Stimulated activated CD8-positive, alpha-beta memory T cell treated with anti-CD3 and anti-CD28 coated beads, Interleukin-15, amount 100 ng/mL, for 4 hours (primary cell): ENCODE measurements at places on chromosomes 4 and X.

DNA sequence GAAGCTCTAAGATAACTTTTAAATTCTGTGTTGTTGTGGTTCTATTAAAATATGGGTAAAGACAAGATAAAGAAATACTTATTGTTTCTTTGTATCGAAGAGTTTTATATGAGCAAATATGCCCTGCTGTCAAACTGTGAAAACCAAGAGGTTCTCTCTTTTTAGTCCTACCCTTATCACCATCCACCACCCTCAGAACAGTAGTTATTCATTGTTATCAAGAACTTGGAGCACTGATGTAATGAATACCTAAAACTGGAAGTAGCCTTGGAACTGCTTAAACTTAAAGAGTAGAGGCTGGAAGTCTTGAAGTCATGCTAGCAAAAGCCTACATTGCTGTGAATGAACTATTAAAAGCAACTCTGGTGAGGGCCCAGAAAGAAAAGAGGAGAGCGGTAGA lies 9.2 kb downstream of the PIR start:
- no peak for DNase-seq

- no peak for DNase-seq
These were observed 35.9 kb downstream of the SYTL4 start for GRCh38 chrX:100695991-100696390.

GRCh38 chr4:1072830-1073446 lies 40.4 kb downstream of the RNF212 start:
- DNase-seq = no peak

DNA sequence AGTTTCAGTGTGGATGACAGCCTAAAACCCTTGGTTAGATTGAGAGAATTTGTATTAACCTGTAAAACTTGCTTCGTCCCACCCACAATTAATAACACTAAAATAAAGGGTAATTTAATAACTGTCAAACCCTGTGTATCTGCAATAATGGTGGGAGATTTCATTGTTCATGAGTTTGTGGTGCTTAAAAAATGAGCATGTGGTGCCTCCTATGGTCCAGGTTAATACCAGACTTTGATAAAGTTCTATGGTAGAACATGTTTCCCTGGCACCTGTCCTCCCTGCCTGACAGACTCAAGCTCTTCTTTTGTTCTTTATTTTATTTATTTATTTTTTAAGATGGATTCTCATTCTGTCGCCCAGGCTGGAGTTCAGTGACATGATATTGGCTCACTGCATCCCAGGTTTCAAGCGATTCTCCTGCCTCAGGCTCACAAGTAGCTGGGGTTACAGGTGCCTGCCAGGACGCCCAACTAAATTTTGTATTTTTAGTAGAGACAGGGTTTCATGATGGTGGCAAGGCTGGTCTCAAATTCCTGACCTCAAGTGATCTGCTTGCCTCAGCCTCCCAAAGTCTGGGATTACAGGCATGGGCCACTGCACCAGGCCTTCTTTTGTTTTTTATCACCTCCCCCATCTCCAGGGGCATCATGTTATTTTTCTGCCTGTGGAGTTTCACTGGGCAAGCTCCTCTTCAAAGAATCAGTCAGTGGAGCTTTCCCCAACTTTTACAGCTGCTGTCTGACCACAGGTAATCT lies 289.2 kb downstream of the NR3C2 start:
- no peak for DNase-seq

DNA sequence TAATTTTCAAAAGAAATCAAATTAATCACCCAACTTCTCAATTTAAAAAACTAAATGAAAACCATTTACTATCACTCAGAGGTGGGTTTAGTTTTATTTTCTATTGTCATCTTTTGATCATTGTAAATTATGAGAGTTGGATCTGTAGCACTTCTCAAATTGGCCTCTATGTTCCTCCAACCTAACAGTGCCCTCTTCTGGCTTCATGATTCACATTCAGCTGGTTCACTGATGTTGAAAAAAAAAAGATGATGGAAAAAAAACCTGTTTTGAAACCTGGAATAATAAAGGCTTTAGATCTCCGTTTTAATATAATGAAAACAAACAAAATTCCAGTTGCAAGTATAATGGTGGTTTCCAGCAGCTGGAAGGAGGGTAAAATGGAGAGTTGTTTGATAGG lies 2.4 kb upstream of the NBDY start:
- DNase-seq = no peak

DNA sequence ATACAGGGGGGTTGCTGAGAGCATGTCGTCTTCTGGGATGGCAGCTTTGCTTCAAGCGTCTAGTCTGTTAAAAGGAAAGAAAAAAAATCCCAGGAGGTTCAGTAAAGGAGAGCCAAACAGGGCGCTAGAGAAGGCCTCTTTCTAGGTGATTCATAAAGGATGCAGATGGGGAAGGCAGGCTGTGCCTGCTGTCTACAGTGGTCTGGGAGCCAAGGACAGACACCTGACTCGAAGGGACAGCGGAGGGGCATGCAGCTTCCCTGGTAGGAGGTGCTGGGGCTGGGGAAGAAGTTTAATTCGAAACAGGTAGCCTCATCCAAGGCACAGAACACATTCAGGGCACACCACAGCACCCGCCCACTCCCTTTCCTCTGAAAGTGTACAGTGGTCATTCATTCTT lies 19.9 kb downstream of the BCOR start:
- no peak for DNase-seq

DNA sequence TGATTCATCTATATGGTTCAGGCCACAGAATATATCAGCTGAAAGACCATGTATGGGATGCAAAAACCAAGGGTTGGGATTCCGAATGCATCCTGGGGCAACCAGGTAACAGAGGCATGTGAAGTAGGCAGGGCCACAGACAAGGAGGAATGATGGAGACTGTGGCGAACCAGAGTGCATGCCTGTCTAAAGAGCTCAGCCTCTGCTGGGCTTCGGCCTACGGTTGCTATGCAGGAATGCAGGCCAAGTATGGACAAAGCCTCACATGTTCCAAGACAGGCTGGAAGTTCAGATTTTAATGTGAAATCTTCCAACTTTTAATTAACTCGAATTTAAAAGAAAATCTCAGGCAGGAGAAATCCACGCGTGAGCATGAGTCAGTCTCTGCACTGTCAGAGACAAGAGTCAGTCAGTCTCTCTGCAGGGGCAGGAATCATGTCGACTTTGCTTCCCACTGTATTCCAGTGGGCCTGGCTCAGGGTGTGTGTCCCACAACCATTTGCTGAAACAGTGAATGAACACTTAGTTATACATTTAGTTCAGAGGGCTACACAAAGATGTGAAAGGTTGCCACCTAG lies 344.4 kb downstream of the UNC5C start:
- no peak for DNase-seq

DNA sequence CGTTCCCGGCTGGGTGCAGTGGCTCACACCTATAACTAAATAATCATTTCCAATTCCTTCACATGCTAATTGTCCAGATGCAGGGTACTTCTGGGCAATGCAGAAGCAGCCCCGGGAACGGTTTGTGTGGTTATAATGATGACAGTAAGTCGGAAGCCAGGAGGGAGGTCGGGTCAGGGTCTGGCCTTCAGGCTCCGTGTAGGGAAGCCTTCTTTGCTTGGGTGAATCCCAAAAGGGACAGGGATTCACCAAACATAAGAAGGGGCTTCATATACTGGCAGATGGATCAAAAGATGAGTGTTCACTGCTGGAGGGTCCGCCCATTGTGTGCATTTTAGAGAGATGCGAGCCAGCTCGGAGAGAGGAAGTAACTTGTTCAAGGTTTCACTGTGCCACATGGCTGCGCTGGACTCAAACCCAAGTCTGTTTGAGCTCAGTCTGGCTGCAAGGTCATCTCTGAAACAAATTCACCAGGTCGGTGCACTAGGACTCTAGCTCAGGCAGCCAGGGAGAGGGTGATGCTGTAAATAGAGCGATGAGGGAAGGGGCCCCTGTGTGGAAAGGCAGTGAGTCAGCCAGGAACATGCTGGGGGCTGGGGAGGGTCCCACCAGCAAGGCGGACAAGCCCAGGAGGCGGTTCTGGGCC lies 4.8 kb upstream of the KIAA0232 start:
- DNase-seq = no peak

DNA sequence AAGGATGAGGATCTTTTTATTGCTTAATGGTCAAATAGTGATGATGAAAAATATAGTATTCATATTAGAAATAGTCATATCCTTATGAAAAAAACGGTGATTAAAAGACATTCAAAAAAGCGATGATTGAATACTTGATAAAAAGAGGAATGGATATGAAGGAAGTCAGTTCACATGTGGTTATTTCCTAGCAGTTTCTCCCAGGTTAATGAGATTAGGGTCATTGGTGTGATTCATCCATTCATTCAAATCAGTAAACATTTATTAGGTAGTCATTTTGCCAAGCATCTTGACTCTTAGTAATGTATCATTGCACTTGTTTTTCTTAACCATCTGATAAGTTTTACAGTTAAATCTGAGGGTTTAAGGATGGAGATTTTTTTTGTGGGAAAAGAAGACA lies 294.1 kb downstream of the ARHGAP24 start:
- DNase-seq = no peak

DNA sequence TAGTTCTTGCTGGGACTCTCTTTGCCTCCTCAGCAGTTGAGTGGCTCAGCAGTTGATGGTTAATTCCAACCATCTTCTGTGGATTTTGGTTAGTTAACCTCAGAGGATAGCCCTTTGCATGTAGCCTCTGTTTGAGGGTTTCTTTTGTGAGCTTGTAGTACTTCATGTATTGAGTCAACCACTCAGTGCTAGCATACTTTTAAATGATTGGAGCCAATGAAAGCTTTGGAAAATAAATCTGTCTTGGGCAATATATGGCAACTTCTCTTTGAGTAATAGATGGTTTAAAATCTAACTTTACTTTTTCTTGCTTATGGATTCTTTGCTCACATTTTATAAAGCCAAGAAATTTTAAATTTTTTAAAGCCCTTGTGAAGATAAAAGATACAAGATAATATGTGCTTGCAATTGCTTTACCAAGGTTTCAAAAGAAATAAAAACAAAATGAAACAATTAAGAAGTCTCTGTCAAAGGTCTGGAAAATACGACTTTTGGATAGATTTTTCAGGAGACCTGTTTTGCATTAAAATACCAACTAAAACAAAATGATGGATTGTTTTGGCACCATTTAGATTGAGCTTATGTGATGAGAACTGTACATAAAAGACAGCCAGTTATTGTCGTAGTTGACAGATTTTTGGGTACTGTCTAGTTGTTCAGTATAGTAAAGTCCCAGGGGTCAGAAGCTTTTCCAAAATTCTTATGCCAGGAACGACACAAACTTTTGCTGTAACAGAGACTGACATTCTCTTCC lies 181.9 kb downstream of the SPRY1 start:
- DNase-seq = no peak

GRCh38 chrX:49186125-49187027 lies at the start of gene PRICKLE3:
Gene PRICKLE3, minus strand, starts transcription at chrX:49186373. Its CDS starts 76 bp downstream, at chrX:49186297.
- DNase-seq = peak; percentile 53

GRCh38 chrX:2872671-2873277 lies 44.0 kb downstream of the GYG2 start:
- no peak for DNase-seq

- no peak for DNase-seq
These were observed 60.7 kb downstream of the WFS1 start for GRCh38 chr4:6330384-6330767.

DNA sequence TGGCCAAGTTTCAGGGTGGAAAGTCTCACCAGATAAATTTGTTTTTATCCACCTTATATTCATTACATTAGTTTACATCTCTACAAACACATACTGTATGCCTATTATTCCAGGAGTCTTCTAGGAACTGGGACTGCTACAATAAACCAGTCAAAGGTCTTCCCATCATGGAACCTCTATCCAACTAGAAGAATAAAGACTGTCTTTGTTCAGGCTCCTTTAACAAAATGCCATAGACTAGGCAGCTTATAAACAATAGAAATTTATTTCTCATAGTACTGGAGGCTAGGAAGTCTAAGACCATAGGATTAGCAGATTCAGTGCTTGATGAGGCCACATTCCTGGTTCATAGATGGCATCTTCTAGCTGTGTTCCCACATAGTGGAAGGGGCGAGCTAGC lies 61.6 kb downstream of the PACRGL start:
- DNase-seq = no peak

GRCh38 chr4:159673221-159673620 lies 570.3 kb downstream of the RAPGEF2 start:
- no peak for DNase-seq

GRCh38 chrX:47446431-47446830 lies 36.6 kb downstream of the ZNF41 start:
- no peak for DNase-seq

DNA sequence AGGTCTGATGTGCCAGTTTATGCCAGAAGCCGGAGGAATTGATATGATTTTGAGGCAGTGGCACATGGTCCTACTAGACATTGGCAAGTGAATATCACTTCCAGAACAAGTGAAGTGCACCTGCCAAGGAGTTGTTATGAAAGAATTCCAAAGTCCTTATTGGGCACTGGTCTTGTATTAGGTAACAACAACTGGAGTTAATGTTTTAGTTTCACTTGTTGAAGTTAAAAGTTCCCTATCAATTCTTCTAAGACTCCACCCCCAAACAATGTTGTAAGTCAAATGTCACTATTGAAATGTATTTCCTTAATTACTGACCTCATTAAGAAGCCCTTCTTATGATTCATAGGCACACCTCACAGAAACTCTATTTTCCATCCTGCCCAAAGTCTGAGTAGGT lies 3.1 kb downstream of the TET2 start:
- no peak for DNase-seq

DNA sequence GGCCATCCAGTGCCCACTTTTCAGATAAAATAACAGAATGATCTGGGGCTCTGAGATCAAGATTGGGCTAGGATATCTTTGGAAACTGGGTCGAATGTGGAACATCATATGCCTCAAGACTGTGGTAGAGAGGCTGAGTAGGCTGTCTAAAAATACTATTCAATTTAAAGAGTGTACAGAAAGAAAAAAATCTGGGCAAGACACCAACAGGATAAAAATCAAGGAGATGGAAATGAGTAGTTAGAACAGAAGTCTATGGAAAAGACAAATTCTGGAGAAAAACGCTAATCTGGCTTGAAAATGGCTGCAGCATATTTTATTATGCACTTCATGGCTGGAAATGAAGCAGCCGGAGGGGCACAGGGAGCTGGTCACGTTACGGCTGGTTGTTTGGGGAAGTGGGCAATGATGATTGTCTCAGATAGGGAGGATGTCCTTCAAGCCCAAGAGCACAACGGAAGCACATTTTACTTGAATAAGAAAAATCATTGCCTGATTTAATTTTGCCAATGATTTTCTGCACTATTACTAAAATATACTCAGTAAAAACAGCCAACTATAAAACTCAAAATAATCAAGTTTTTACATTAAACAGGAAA lies 27.1 kb upstream of the MAPK10 start:
- no peak for DNase-seq
